ENCODE measurements at places on chromosomes 7 and 10.

DNA sequence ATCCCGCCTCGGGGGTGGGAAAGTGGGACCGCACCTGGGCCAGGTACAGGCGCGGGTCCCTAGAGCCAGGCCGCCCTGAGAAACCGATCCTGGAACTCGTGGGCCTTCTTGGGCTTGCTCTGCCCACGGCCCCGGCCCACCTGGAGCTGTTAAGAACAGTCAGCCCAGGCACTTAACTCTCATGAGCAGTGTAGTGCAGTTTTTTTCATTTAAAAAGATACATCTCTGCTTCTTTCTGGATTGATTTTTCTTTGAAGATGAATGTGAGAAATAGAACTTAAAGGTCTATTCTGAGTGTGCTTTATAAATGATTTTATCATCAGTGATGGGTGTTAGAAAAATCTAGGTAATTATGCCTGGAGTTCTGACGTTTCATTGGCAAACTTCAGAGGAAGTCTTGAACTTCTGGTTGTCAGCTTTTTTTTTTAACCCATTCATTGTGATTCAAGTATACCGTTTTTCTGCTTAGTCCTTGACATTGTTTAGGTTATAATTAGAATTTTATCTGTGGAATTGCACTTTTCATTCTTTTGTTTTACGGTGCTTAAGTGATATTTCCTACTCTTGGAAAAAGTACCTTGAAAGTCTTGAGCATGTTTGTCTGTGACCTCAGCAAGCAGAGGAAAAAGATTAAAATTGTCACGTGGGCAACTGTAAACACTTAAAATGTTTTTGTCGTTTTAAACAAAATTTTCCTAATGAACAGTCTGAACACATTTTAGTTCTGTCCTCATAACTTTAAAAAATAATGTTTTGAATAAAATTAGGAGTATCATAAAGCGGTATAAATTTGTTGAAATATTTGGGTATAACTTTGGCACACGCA lies 906 bp downstream of the CDK1 start:
- DNase-seq, result no peak

GRCh38 chr10:132716691-132717490 lies 69.1 kb downstream of the NKX6-2 start:
- no peak for DNase-seq

DNA sequence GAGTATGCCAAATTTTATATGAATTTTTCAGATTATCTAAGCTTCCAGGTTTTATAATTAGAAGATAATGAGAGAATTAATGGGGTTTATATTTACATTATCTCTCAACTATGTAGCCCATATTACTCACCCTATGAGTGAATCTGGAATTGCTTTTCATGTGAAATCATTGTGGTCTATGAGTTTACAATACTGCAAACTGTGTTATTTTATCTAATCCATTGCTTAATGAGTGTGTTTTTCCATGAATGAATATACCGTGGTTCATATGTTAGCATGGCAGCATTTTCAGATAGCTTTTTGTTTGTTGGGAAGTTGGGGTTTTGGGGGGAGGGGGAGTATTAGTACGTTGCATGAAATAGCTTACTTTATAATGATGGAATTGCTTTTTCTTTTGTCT lies 44.5 kb downstream of the FGFBP3 start:
- no peak for DNase-seq

GRCh38 chr10:99449023-99449422 lies 18.6 kb upstream of the GOT1 start:
- DNase-seq, result no peak

DNA sequence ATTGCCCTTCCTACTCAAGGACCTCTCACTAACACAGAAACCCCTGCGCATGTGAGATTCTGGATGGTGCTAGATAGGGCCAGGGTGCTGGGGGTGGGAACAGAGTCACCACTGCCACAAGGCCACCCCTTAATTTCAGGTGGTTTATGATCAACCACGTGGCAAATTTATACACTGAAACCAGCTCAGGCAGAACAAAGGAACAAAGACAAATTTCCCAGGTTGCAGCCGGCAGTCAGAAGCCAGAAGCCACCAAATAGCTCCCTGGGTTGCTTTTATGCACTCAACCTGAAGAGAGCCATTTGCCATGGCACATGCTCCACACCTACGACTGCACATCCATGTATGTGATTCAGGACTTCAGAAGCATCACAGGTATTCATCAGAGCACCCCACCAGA lies 2.5 kb downstream of the VOPP1 start:
- no peak for DNase-seq

DNA sequence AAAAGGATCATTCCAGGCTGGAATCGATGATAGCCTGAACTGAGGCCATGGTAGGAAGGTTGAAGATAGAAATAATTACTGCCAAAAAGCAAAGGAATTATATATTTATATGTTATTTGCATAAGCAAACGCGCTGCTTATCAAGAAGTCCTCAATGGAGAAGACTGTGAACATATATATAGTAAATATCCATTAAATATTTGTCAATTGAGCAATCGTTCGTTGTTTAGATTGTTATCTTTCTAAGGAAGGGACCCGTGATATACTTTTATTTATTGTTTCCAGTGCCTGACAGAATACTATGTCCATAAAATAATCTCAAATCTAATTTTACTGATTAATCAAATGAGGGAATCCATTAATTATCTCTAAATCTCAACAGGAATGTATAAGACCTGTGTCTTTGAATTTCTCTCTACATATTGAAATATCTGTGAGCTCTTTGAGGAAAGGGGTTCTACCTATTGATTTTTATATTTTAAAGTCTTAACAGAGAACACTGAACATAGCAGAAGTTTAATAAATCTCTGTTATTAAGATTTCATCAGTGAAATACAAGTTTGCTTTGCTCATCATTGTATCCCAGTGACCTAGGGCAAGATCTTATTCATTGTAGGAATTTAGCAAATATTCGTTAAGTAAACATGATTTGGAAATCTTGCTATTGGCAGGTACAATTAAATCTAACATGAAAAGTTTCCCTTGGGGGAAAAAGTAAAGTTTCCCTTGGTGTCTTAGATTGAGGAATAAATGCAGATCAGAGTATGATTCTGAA lies 12.0 kb upstream of the HERC4 start:
- DNase-seq, result no peak

- DNase-seq, result peak; percentile 55
Measured at GRCh38 chr10:13053794-13054462, 46.0 kb upstream of the OPTN start.

DNA sequence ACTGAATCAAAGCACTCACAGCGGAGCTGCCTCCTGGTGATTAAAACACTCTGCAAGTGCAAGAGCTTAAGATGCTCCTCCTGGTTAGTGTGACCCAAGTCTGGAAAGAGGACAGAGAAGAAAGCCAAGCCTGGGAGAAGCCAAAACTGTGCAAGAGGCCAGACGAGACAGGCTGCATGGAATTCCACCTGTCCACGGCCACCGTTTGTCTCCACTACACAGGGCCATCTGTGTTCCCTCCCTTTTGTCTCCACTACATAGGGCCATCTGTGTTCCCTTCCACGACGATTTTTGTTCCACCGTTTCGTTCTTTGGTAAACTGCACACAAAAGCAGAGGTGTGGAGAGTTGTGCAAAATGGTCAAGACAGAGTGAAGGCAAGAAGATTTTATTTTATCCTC lies 233.0 kb downstream of the DIP2C start:
- DNase-seq, result no peak

DNA sequence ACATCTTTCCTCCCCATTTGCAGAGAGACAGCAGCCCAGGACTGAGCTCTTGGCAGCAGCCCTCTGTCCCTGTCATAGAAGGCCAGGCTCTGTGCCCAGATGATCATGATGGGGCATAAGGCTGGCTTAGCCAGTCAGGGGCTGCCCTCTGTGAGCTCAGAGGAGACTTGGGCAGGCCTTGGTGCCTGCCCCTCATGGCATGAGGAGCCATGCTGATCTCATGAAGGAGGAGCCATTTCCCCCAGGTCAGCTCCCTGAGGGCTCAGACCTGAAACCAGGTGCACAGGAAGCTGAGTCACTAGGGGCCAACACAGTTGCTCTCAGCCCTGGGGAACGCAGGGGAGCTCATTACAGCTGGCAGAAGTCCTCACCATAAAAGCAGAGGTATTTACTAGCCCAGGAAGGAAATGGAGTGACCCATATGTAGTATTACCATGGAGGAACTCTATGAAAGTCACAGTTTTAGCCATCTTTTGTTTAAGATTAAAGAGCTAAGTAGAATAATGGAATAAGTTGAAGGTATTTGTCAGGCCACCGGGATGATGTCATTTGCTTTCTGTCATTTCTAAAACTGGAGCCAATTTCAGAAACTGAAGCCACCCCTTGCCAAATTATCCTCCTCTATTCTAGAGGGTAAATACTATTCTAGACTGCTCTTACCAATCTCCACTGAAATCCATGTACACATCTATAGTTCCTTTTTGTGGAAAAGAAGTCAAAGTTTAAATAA lies 362.4 kb upstream of the ZNF32 start:
- no peak for DNase-seq

DNA sequence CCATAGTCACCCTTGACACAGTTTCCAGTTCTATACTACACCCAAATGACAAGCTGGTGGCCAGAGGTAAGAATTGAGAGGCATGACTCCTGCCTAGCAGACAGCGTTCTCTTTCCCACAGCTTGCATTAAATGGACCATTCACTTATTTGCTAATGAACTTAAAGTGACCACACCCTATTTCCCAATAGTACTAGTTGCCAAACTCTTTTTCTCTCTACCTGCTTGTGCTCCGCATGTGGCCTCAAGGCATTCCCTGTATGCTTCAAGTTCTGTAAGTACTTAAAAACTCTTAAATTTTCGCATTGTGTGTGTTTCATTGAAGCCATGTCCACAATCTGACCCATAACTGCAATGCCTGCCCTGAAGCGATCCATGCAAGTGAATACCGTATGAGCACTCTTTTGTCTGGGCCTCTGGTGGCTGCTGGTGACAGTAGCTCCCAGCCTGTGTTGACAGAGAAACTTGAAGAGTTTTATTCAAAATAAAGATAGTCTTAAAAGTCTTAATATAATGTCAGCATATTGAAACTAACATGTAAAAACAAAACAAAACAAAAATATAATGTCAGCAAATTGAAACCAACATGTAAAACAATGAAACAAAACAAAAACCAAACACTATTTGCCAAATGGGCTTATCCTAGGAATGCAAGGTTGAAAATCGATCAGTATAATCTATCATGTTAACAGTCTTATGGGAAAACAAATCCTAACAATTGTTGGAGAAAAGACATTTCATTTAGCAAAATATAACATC lies 73.6 kb downstream of the CCSER2 start:
- no peak for DNase-seq

GRCh38 chr10:86451604-86451960 lies 70.0 kb downstream of the WAPL start:
- DNase-seq, result no peak

DNA sequence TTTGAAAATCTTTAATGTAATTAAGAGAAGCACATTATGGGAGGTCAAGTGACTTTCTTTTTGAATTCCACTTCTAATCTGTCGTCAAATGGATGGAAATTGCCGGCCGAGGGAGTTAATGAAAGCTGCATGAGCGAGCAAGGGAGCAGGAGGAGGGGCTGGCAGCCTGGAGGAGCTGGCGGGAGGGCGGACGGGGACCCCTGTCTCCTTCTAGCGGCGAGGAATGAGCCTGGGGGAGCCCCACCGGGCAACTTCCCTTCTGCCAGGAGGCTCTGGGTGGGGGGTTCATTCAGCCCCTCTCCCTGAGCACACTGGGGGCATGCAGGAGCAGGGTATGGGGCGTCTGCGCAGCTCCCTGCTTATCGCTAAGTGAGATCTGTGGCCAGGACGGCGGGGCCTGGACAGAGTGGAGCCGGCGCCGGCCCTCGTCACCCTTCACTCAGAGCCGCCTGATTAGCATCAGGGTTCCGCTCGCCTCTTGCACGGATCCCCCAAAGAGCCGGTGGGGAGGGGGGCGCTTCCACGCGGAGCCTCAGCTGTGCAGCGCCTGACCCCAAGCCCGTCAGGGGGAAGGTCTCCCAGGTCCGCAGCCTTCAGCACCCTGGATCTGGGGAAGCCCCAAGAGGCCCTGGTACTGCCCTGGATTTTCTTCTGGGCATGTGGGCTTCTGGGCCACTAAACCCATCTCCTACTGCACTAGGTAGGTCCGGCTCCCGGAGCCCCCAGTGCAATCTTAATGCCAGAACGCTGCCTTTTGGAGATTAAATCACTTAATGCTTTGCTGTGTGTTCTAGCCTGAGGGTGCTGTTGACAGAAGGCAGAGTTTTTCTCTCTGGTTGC lies 680.8 kb downstream of the LRMDA start:
- DNase-seq, result no peak

- no peak for DNase-seq
Measured at GRCh38 chr10:57628592-57629284, 639.0 kb downstream of the IPMK start.

DNA sequence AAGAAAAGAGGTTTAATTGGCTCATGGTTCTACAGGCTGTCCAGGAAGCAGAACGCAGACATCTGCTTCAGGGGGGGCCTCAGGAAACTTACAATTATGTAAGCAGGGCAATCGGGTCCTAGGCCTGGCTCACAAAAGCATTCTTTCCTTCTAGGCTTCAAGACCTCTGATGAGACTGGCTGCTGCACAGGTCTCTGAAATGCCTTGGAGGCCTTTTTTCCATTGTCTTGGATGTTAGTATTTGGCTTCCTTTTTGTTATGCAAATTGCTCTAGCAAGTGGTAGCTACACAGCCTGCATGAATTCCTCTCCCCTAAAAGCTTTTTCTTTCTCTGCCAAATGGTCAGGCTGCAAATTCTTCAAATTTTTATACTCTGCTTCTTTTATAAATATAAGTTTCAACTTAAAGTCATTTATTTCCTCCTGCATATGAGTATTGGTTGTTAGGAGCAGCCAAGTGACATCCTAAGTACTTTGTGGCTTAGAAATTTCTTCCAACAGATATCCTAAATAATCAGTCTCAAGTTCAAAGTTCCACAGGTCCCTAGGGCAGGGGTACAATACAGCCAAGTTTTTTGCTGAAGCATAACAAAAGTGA lies 83.1 kb upstream of the SEMA3A start:
- DNase-seq, result no peak

DNA sequence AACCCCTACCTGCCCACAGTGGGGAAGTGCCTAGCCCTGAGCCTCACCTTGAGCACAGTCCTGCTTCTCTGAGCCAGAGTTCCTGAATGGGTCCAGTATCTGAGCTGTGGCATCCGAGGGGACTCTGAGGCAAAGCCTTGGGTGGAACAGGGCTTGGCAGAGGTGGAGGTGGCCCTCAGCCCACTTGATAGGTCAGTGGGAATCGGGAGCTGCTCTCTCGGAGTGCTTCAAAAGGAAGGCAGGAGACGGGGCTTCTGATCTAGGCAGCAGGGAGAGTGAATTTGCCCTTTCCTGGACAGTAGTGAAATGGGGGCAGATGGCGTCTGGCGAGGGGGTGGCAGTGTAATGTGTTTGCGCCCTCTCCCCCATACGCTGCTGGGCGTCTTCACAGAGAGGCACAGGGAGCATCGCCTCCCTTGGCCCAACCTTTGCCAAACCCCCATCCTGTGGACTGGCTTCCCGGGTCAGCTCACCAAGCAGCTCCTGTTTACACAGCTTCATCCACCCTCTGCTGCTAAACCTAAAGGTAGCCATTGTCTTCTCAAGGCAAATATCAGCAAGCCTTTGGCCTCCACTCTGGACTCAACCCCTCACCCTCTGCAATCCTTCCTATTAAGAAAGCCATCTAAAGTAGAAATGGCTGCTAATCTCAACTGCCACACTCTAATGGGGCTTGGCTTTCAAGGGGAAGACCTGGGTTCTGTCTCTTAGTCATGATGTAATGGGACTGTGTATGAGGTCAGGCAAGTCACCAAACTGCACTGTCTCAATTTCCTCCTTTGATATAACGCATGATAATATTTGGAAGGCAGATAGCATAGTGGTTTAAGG lies 21.1 kb upstream of the VDAC2 start:
- no peak for DNase-seq
